ENCODE measurements at places on chromosomes 6 and 20.

DNA sequence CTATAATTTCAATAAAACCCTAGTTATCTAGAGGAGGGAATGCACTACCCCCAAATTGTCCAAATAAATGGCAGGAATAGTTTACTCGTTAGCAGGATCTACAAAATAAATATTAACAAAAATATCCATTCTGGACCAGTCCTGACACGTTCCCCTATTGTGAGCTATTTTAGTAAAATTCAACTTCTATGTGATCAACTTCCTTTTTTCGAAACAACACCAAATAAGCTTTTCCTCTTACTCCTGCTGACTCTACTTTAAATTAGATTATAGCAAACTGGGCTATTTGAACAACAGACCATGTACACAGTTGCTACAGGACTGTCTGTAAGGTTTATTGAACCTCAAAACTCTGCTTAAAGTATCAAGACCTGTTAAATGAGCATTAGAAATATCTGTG is 154.3 kb downstream of the IPCEF1 start:
- DNase-seq = no peak

DNA sequence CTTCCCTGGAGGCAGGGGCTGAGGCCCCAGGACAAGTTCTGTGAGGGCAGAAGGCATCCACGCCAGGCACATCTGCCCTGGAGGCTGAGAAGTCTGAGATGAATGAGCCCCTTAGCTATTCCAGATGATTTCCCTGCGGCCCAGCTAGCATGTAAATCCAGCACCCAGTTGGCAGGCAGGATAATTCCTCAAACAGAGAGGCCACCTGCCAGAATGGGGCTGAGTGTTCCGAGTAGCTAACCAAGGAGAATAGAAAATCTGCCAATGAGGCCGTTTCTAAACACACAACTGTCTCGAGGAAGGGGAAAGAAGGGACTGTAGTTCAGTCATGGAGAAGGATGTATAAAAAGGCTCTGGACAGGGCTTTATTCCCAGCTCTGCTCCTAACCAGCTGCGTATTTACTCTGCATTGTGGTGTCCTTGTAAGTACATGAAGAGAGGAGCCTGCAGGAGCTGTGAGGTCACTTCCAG is 211.4 kb upstream of the CDYL start:
- peak; percentile 43 for DNase-seq

DNA sequence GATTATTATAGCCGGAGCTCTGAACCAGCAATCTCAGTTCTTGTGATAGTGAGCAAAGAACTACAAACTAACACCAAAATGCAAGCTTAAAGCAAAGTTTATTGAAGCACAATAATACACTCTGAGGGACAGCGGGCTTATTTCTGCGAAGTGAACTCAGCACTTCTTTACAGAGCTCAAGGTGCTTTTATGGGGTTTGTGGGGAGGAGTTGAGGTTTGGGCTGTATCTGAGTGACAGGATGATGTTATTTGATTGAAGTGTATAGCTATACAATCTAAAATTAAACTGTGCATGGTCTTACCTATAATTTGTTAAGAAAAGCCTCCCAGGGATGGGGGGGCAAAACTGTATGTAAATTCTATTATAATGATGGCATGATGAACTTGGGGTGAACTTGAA is 1.0 kb upstream of the HFE start:
- DNase-seq = no peak

GRCh38 chr6:161901740-161902426 is 628.0 kb upstream of the AGPAT4 start:
- DNase-seq = no peak

GRCh38 chr6:133704371-133704770 is 184.5 kb upstream of the TCF21 start:
- peak; percentile 57 for DNase-seq

DNA sequence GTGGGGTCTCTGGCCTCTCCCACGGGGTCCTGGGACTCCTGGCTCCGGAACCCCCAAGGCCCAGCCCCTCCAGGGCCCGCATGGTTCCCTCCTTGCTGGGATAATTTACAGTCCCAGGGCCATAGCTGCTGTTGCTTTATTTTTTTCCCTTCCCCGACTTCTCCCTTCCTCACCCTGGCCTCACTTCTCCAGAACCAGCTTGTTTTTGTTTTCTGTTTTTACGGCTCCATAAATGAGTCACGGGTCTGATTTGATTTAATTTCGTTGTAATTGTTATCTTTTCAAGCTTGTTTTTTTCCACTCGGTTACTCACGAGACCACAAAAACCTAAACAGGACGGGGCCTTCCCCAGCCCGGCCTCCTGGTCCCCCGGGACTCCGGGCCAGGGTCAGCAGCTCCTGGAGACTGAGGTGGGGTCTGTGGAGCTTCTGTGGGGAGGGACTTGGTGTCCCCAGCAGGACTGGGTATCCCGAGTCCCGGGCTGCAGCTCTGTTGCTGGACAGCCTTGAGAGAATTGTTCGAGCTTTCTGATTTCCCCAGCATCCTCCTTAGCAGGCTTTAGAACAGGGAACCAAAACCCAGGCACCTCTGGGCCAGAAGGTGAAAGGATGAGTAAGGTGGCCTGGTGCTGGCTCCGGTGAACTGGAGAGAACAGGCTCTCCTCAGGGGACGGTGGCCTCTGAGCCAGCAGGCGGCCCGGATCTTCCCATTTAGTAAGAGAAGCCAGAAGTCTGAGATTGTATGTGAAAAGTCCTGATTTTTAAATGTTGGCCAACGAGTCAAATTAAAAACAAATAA is 94.9 kb downstream of the CEBPB start:
- peak; percentile 66 for DNase-seq

DNA sequence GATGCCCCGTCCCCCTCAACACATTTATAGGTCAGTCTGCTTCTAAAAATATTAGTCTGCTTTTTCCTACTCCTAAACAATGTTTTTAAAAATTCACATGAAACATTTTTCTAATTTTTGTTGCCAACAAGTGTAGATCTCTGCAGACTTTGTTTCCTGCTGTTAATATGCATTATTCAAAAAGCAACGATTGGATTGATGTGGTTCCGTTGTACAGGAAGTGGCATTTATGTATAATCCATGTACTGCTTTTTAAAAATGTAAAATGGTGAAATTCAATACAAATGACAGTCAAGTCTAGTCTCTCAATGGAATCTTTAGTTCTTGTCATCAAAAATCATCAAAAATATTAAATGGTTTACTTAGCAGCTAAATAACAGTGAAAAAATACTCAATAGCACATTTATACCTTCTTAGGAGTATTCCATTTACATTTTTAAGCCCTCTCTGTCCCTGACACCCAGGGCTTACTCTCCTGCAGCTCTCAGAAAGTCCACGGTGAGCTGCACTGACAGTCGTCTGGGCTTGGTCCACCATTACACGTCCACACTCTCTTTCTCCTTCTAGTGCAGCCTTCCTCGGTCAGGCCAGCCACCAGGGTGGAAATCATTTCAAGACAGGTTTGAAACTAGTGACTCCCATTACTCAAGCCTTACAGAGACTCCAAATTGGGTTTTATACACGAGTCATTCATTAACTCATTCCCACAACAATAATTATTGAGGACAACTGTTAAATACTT is 211.5 kb downstream of the TMEM200A start:
- DNase-seq = no peak

DNA sequence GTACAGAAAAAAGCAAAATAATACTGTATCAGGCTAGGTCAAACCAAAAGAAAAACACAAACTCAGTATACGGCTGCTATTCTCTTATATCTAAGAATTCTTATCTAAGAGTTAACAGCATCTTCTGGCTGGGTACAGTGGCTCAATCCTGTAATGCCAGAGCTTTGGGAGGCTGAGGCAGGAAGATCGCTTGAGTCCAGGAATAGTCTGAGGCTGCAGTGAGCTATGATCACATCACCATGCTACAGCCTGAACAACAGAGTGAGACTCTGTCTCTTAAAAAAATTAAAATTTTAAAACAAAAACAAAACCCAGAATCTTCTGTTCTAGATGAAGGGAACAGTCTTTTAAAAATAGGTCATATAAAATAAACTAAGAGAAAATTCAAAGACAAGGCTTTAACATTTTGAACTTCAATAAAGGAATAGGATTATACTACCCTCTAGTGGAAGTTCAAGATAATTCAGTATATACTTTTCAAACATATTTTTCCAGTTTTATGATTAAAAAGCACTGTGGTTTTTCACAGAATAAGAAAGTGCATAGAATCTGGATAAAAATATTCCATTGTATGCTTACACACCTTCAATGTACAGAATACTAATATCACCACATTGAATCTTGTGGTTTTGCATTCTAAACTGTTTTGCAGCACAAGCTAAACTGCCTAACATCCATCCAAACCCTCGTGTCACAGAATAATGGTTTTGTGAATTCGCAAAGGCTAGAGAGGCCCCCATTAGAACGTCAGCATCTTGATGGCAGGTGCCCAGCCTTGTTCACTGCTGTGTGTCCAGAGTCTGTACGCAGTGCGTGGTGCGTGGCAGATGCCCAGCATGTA is 39.3 kb downstream of the DTNBP1 start:
- peak; percentile 64 for DNase-seq

GRCh38 chr20:25308671-25309394 is 60.9 kb downstream of the PYGB start:
- DNase-seq = no peak

DNA sequence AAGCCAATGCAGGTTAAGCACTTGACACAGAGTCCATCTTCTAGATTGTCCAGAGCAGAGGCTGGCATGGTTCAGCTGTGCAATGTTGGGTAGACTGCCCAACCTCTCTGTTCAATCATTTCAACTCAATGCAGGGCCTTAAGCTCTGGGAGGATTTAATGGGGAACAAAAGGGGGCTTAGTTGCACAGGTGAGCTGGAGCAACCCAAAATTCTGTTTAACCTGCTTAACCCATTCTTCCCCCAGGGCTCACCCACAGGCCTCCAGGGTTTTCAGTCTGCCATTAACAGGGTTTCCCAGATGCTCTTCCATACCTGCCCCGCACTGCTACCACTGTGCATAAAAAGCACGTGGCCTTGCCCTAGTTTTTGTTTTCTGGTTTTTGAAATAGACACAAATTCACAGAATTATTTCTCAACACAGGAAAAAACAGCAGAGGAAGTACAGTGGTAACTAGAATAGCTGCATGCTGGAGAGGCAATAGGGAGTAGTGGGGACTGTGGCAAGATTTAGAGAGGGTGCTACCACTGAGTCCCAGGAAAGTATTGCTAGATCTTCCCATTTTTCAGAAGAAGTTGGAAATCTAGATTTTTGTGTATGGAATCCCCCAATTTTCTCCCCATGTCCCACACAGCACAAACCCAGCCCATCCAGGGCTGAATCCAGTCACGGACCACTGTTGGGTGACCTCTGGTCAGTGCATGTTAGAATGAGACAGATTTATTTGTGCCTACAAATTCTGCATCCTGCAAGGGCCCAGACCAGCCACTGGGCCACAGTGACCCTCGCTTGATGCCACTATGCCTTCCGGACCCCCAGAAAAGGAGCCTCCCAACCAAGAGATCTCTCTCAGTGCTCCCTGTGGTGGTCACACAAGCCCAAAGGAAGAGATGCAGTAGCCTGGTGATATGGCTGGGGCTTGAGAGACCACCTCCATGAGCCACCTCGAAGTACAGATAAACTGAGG is 4.6 kb downstream of the PTGIS start:
- peak; percentile 53 for DNase-seq

DNA sequence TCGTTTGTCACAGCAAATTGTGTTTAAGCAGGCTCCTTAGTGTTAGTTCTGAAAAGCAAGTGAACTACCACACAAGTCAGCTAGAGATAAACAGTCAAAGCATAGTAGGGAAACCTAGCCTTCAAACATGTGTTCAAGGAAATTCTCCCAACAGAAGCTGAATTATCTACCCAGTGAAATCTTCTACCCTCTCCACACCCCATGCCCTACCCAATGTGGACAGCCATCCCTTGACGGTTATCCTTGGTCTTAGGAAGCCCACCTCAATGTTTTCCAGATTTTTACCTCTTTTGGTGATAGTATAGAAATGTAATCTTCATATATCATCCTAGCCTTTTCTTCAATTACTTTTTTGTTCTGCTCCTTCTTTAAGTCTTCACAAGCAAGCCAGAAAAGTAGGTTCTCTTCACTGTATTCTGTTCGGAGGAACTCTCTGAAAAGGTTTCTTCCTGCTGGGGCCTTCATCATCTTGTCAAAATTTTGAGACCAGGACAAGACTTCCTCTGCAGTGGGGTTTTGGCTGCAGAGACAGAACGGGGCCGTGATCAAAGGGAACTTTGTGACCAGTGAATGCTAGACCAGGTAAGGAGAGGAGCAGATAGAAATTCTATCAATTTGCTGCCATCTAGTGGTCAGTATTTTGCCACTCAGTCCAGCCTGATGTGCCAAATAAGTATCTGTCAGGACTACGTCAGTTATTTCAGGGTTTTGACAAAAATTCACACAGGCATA is 21.6 kb upstream of the MTRF1L start:
- peak; percentile 72 for DNase-seq

DNA sequence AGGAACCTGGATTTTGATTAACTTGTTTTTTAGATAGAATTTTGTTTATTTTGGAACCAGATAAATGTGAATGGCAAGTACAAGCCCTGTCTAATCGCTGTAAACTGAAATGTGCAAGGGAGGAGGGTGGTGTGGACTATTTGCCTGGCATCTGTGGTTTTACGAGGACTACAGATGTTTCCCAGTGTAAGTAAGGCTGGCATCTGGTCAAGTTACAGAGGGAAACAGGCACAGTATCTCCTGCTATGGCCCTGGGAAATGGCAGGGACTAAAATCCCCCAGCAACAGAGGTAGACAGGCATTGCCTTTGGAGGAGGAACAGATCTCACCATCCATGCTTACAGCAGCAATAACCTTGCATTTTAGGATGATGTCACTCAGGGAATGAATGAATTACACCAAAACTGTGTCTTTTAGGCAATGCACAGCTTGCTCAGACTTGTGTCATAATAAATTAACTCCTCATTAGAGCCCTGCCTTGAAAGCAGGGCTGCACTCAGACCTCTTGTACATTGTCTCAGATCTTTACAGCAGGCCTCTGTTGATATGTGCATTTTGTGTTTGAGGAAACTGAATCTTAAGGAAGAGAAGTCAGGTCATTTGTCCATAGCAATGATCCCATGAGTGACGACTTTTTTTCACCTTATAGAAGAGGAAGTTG is 96.2 kb downstream of the TCP11 start:
- no peak for DNase-seq

DNA sequence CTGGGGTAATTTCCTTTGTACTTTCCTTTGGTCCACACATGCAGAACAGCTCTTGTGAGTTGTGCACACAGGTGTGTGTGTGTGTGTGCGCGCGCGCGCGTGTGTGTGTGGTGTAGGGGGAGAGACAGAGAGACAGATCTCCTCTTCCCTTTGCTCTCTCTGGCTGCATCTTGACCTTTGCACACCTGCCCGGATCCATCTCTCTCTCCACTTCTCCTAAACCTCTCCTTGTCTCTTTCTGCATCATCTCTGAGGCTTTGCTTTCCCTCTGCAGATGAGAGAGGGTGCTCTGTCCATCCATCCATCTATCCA is 67.0 kb downstream of the SRC start:
- DNase-seq = no peak
